Memory B cell (primary cell): ENCODE measurements at places on chromosomes 5 and 9.

DNA sequence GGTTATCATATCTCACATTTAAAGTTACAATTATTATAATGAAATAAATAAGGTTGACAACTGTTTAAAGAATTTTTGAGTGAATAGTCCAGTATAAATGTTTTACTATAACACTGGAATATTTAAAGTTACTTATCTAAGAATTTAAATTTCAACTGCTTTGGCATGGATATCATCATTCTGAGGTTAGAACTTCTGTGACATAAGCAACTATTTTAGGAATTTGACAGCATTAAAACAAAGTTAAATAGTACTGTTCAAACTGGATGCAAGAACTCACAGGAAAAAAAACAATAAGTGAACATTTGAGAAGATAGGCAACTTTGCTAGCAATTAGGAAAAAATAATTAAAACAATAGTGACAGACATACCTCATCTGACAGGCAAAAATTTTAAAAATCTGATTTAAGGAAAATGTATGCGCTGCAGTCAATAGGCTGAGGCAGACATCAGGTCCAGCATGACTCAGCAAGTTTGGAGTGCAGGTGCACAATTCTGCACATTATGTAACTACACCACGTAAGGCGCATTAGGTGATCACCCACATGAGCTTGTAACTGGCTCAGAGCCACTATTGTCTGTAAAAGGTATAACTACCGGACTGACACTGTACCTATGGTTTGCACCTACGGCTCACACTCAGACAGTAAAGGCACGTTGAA is 180.6 kb downstream of the PDE4D start:
- DNase-seq, result no peak

GRCh38 chr9:134335061-134335460 is 8.8 kb downstream of the RXRA start:
- DNase-seq, result no peak

DNA sequence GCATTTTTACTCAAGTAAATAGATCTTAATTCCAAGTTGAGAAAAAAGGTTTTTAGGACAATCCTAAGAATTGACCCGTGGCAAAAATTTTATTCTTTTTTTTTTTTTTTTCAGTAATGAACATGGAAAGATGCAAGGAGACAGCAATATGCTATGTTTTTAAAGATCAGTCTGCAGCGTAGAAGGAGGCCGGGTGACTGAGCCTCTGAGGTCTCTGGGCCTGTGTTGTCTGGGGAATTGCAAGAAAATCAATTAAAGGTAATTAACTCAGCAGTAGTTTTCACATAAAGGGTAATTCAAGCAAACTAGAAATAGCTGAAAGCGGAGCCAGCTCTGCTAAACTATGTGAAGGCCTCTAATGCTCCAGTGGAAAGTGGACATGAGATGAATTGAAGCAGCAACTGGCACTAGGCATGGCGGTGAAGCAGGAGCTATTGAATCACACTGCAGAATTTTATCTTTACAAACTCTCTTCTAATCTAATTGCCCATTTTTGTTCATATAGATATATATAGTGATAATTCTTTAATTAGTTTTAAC is 285.2 kb upstream of the ITGA1 start:
- no peak for DNase-seq

- no peak for DNase-seq
Observed at GRCh38 chr9:35842795-35843194, 13.8 kb downstream of the TMEM8B start.

GRCh38 chr9:16885931-16886330 is 15.5 kb upstream of the BNC2 start:
- DNase-seq, result no peak

DNA sequence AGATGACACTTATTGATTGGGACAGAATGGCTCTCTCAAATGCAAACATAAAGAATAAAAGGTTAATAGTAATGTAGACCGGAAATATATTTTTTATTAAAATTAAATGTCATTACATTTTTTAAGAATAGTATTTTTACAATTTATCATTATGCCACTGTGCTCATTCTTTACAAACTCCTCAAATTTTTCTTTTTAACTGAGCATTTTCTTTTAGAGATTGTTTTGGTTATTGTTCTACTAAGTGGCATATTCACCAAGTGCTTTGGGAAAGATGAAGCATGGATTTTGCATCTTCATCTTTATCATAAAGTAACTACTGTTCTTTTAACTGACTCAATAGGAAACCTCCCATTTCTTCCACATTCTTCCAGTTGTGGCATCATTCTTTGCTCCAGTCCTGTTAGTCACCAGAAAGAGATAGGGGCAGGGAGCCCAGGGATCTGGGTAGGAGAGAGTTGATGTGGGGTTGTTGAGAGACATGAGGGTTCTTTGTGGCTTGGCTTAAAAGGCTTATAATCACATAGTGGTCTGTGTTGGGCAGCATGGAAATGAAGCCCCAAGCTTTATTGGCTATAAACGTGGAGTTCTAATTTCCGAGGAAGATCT is 69.8 kb downstream of the SYK start:
- DNase-seq, result no peak

DNA sequence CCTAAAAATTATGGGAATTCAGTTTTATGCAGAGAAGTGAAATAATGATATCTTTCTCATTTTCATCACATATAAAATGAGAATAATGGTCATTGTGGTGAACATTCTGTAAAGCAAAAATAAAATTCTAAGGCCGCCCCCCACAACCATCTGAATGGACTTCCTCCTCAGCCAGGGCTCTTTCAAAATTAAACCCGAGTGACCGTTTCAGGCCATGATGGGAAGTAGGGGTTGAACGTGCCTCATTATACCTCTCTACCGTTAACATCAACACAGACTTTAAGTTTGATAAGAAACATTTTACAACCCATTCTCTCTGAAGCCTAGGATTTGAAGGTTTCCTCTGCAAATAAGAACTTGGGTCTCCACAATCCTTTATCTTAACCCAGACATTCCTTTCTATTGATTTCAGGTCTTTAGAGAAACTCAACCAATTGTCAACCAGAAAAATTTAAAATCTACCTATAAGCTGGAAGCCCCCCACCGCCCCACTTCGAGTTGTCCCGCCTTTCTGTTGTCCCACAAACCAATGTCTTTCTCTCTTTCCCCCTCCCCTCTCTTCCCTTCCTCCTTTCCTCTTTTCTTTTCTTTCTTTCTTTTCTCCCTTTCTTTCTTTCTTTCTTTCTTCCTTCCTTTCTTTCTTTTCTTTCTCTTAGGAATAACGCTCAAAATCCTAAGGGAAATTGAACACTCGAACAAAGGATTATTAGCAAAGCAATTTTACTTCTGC is 1.7 kb upstream of the TMCO6 start:
- DNase-seq, result no peak

DNA sequence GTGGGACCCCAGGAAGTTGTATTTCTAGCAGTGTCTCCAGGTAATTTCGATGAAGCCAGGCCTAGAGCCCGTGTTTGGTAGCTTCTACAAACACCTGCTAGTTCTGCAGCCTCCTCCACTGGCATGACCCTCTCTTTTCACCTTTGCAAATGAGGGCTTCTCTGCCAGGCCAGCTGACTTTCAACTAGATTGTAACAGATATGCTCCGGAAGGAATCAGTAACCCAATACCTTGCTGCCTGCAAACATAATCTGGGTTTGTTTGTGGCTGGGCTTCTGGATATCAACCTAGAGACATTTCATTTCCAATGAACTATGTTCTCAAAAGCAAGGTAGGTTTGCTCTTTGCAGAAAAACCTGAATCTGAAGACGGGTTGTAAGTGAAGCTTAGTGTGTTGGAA is 354.8 kb downstream of the DMRT2 start:
- no peak for DNase-seq

DNA sequence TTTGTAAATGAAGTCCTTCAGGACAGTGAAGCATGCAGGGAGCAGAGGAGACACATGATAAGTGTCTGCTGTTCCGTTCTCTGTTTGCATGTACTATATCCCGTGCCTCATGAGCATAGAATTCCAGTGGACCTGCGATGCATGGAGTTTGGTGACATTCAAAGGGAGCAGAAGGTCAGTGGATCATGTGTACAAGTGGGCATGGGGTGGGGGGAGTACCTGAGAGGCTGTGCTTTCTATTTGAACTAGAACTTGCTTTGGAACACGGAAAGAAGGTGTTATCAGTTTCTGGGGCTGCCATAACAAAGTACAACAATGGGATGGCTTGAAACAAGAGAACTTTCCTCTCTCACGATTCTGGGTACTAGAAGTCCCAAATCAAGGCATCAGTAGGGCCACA is 5.1 kb upstream of the CCNJL start:
- no peak for DNase-seq

DNA sequence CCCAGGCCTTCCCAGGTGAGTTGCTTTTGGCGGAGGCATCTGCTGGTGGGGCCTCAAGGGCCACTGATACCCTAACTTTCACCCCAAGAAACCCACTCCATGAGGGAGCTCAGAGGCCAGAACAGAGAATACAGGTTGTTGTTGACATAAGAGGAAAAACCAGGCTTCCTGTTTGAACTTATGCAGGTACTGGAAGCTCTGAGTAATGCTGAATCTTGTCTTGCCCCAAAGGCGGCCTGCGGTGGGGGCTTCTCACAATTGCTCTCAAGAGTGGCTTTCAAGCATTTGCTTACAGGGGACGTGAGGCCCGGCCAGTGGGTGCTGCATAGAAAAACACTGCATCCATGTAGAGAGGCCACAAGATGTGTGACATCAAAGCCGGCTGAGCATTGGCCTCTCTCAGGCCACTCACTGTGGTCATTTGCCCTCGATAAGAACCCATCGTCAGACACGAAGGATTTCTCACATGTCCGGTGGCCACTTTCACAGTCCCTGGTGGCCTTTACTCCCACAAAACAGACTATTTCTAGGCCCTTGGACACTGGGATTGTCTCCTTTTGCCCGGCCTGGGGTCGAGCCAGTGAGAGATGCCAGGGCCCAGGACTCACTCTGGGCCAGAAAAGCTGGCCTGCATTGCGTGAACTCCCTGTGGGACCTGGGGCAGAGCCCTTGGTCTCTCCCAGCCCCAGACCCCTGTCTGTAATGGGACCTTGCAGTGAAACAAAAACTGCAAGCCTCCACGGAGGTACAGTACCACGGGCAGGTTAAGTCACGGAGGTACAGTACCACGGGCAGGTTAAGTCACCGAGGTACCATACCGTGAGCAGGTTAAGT is 34.5 kb upstream of the TCF7 start:
- no peak for DNase-seq

DNA sequence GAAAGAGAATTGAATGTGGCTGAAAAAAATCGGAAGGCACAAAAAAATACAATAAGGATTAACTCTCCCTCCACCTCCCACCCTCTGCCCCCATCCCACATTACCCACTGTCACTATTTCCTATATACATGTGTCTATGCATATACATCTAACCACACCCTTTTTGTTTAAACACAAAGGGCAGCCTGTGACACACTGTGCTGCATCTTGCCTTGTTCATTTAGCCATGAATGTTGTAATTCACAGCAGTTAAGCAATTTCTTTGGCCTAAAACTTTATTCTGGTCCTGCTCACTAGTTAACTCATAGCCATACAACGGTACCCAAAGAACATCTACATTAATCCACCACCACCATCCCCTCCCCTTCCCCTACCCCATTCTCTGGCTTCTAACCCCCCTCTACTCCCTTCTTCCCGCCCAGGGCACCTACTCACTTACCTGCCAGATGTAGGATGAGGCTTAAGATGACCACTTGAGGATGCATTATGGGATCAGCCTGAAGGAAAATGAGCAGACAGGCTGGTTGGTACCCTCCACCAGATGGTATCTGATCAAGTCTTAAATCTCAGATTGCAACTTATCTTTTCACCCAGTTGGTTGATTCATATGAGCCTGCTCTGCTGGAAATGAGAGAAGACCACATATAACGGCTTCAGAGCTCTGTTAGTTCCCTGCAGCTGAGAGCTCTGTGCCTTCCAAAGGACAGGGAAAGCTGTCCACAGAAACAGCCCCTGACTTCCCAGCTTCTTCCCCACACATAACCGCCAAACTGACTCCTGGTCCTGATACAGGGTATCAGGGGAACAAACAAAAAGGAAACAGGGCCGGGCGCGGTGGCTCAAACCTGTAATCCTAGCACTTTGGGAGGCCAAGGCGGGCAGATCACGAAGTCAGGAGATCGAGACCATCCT is 1.2 kb downstream of the HAVCR1 start:
- DNase-seq, result no peak

- no peak for DNase-seq
Observed at GRCh38 chr9:111458139-111459009, 25.8 kb downstream of the ECPAS start.

GRCh38 chr9:89419978-89420394 is 77.9 kb downstream of the SEMA4D start:
- no peak for DNase-seq

DNA sequence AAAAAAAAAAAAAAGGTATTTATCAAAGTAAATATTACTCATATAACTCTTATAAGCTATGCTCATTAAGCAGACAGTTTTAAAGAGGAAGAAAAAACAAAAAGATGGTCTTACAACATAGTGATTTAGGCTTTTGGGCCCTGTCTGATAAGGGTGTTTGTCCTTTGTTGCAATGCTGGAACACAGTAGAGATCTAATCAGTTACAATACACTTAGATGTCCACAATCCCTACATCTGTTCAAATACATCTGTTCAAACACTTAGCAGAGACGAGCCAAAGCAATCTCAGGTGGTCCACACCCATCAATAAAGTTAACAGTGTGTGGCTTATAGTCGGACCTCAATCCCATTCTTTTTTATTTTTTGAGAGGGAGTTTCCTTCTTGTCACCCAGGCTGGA is 11.0 kb downstream of the PRXL2C start:
- DNase-seq, result no peak

DNA sequence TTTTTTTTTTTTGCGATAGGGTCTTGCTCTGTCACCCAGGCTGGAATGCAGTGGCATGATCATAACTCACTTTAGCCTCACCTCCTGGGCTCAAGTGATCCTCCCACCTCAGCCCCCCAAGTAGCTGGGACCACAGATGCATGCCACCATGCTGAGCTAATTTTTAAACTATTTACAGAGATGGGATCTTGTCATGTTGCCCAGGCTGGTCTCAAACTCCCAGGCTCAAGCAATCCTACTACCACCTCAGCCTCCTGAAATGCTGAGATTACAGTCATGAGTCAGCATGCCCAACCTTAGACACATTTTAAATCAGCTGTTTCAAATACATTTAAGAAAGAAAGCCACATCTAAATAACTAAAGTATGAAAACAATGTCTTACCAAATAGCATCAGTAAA is 439.0 kb downstream of the EBF1 start:
- DNase-seq, result no peak

GRCh38 chr5:9483779-9484178 is 62.1 kb downstream of the SEMA5A start:
- no peak for DNase-seq

DNA sequence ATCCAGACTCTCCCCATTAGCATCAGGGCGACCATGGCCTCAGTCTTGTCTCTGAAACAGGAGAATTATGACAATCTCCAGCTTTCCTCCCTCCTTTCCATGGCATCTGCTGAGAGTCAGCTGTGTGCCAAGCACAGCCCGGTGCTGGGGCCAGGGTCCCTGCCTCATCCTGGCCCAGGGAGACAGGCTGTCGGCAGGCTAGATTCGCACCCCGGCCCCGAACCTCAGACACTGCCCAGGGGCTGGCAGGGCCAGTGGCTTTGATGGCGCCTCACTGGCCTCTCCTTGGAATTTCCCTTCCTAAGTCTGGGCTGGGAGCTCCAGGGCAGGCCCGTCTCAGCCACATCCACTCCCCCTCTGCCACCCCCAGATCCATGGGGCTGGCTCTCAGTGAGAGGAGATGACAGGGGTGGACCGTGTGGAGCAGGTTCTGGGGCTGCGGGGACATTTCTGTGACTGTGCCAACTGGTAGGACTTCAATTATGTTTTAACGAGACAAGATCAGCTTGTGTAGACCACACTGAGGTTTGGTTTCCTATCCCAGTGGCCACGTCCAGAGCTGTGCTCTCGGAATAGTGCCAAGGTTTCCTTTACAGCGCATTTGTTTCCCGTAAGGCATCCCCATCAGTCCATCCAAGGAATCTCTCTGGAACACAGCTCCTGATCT is 15.5 kb downstream of the FAM163B start:
- DNase-seq, result no peak
